ENCODE measurements at places on chromosomes 2 and 18. TPM values are rescaled to one million over a fixed set of nuclear protein-coding genes. Genes with fewer than 3 reads are reported as not detected.

Gene GALNT5
- polyA plus RNA-seq = 5.6 TPM

Gene TRIM43
- not detected for polyA plus RNA-seq

Gene TSPYL6
- 0.02 TPM for polyA plus RNA-seq

Gene CABLES1
- polyA plus RNA-seq = 10.0 TPM

Gene DCC
- polyA plus RNA-seq = not detected

Gene IL1F10
- 0.51 TPM for polyA plus RNA-seq

Gene PPP1R1C
- 1.4 TPM for polyA plus RNA-seq

Gene TANC1
- polyA plus RNA-seq = 18.1 TPM

Gene ANO7
- 0.21 TPM for polyA plus RNA-seq

Gene ZNF2
- polyA plus RNA-seq = 0.90 TPM

Gene COL4A4
- polyA plus RNA-seq = 0.10 TPM

Gene COA5
- polyA plus RNA-seq = 16.7 TPM

Gene ASB18
- polyA plus RNA-seq = not detected

Gene CCDC121
- 1.2 TPM for polyA plus RNA-seq

Gene ICA1L
- 1.2 TPM for polyA plus RNA-seq

Gene CIDEA
- 0.79 TPM for polyA plus RNA-seq

Gene NT5DC4
- polyA plus RNA-seq = not detected

Gene MARCHF4
- not detected for polyA plus RNA-seq

Gene CD207
- 10.2 TPM for polyA plus RNA-seq

Gene RGPD3
- 0.06 TPM for polyA plus RNA-seq

Gene POTEJ
- not detected for polyA plus RNA-seq

Gene TUBA3E
- polyA plus RNA-seq = 0.04 TPM

Gene SUCLG1
- 117 TPM for polyA plus RNA-seq

Gene GKN2
- not detected for polyA plus RNA-seq

Gene PJVK
- polyA plus RNA-seq = 5.2 TPM

Gene FTCDNL1
- polyA plus RNA-seq = 0.55 TPM

Gene MAP2
- 5.2 TPM for polyA plus RNA-seq

Gene ARHGEF4
- 32.2 TPM for polyA plus RNA-seq

Gene GRP
- polyA plus RNA-seq = not detected

Gene THSD7B
- polyA plus RNA-seq = 0.22 TPM

Gene CCDC74A
- 4.9 TPM for polyA plus RNA-seq

Gene CD28
- 0.10 TPM for polyA plus RNA-seq

All from esophagus (tissue), 2 donors.